ENCODE measurements at places on chromosomes 5 and 9.

DNA sequence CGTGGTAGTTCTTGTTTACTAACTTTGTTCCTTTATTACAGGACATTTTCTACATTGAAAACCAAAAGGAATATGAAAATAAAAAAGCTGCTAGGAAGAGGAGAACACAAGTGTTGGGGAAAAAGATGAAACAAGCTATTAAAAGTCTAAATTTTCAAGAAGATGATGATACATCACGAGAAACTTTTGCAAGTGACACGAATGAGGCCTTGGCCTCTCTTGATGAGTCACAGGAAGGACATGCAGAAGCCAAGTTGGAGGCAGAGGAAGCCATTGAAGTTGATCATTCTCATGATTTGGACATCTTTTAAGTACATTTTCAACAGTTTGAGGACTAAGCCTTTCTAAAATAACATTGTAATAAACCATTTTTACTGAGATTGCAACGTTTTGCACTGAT lies 23.8 kb downstream of the PHAX start:
- DNase-seq, result no peak

GRCh38 chr9:112699230-112699629 lies 18.7 kb downstream of the INIP start:
- no peak for DNase-seq

DNA sequence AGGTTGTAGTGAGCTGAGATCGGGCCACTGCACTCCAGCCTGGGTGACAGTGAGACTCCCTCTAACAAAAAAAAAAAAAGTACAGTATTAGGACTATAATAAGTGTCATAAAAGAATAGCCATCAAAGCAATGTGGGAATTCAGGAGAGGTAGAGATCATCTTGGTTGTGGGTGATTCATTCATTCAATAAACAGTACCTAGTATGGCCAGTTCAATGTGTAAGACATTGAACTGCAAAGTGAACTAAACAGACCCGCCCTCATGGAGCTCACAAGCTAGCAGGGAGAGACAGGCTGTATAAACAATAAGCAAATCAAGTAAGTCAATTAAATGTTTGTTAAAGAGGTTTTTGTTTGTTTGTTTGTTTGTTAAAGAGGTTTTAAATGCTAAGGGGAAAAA lies 146.1 kb upstream of the RANBP3L start:
- DNase-seq, result no peak

DNA sequence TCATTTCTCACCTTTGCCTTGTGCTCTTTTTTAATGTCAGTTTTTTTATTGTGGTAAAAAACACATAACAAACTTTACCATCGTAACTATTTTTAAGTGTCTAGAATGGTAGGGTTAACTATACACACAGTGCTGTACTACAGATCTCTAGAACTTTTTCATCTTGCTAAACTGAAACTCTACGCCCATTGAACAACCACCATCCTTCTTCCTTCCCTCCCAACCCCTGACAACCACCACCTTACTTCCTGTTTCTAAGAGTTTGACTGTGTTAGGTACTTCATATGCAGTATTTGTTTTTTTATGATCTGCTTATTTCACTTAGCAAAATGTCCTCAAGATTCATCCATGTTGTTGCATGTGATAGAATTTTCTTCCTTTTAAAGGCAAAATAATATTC lies 54.9 kb downstream of the PSAT1 start:
- no peak for DNase-seq

DNA sequence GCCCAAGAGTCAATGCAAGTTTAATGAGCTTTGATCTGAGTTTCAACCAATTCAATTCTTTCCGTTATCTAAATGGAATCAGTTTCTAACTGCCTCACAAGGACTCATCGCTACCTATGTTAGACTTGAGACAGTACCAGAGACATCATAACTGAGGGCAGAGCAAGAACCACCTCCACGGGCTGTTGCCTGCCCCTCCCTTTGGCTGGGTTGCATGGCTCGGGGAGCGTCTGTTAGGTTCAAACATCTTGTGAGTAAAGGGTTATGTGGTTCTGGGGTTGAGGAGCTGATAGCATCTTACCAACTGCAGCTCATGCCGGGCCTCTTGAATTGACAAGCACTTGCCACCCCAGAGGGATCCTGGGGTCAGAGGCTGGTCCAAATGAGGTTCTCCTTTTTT lies 457.9 kb downstream of the ENC1 start:
- DNase-seq, result no peak

GRCh38 chr9:112921549-112921948 lies 30.9 kb upstream of the SLC46A2 start:
- no peak for DNase-seq

DNA sequence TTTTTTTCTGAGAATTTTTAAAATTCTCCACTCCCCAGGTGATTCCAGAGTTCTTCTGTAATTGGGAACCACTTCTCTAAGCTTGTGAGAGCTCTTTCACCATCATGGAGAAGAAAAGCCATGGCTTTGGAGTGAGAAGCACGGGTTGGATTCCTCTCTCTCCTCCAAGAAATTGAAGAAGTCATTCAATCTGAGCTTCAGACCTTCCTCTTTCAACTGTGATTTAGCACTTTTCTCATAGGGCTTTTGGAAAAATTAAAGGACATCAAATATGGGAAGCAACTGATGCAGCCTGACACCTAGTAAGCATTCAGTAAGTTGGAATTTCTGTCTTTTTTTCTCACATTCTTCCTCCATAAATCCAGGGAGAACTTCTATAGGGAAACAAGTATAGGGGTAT lies 580.4 kb upstream of the KLF4 start:
- no peak for DNase-seq

GRCh38 chr5:38953426-38954012 lies 107.7 kb downstream of the OSMR start:
- DNase-seq, result no peak

- no peak for DNase-seq
These were observed 53.8 kb downstream of the ARRDC3 start for GRCh38 chr5:91329283-91329682.

DNA sequence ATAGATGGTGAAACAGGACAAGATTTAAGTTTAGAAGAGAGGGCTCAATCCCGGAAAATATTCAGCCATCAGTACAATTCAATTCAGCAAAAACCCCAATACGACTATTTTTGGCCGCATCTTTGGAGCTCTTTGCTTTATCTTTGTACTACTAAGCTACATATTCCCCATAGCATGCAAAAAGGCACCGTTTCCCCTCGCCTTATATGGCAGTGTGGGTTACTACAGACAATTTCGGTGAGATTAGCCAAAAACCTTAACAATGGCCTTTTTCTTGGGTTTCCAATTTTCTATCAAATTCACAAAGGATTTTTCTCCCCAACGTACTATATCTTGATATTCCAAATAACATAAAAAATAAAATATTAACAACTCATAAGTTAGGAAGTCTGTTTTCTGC lies 382.6 kb downstream of the BNC2 start:
- DNase-seq, result no peak

DNA sequence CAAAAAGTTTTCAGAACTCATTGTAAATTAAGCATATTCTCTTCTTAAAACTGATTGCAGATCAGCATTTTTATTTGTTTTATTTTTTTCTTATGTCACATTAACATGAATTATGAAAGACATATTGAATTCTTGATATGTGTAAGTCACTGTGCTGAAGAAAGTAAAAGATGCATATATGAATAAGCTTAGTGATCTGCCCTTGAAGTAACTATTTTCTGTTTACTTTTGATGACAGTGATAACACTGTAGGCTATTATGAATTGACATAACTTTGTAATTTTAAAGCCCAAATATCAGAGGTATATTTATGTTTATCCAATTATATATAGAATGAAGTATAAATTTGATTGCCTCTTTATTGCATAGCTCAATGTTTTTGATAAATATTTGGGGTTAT lies 8.8 kb downstream of the PRR16 start:
- DNase-seq, result no peak

DNA sequence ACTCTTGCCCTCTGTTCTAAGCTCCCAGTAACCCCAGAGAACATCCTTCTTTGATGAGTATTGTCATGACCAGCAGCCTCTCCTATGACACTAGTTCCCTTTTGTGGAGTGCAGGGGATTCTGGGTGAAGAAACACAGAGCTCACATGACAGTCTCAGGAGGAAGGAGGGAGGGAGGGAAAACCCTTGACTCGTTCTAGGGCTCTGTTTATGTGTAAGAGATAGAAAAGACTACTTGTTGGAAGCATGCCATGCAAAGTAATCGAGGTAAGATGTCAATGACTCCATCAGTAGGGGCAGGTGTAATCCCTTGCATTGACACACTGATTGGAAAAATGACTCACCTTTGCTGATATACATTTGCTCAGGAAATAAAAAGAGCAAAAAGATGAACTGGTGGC lies 190.2 kb upstream of the ELL2 start:
- DNase-seq, result no peak

DNA sequence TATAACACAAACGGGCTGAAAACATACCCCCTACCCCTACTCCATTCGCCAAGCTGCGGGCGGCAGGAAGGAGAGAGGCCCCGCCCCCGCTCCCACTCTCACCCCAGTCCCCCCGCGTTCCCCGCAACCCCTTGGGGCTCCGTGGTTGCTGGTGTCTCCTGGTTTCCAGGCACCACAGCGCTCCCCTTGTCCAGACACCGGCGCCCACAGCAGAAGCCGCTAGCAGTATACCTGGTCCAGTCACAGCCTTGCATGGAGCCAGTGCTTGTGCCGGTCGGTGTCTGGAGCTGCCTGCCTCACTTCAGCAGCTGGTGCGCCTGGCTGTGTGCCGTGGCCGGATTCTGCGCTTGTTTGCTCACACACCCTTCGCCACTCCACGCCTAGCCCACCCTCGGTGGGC lies 240.5 kb upstream of the DAB2 start:
- DNase-seq, result no peak

DNA sequence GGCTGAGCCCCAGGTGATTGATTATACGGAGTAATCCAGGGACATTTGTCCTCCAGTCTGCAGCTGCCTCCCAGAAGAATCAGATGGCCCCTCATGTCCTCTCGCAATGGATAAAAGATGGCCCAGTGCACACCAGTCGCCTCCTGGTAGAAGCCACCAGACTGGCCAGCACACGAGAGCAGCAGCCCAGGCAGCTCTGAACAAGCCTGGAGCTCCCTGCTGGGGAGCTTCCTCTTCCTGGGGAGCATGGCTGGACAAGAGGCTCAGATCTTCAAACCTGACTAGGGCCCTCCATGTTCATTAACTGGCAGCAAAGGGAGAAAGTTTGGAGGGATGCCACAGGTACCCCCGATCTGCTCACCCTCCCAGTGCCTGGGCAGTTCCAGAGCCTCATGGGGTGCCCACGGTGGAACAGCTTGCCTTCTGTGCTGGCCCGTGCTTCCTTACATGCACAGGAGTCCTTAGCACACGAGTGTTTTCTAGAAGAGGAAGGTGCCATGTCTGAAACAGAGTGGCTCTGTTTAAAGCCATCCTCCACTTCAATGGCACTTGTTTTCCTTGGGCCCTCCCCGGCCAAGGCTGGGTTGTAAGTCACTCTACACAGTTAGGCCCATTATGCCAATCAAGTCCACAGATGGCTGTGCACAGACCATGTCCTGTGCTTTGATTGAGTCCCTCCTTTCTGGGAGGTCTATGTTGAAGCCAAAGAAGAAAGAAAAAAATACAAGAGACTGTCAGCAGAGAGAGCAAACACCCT lies 75.6 kb downstream of the PRRT1B start:
- no peak for DNase-seq

DNA sequence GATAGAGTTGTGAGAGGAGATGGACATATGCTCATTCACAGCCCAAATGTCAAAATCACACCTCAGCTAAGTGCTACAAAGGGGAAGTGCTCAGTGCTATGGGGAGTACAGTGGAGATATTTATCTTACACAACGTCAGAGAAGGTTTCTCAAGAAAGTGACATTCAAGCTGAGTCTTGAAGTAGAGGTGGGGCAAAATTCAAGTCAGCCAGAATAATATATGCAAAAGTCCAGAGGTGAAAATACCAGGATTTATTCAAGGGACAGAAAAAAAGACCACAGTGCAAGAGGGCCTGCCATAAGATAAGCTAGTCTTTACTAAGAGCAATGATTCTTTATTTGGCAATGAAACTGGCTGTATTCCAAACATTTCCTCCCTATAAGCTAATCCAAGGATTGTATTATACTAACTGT lies 327.8 kb upstream of the PIK3R1 start:
- DNase-seq, result no peak

GRCh38 chr5:59358005-59358861 lies 535.3 kb downstream of the PDE4D start:
- DNase-seq, result no peak

DNA sequence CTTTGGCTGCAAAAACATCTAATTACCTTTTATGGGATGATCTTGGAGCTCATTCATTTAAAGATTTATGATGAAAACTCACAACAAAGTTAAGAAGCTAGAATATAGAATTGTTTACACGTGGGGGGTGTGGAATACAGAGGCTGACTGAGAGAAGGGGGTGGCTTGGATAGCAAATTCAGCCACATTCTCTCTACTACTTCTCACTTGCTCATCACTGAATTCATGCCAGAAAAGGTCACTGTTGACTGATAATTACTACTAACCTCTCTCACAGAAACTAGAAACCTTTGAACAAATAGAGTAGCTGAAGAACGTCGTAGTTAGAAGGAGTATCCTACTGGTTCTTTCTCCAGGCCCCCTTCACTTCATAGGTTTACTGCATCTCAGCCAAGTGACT lies 808.2 kb downstream of the BRINP1 start:
- no peak for DNase-seq

GRCh38 chr9:101737705-101738565 lies 512 bp downstream of the GRIN3A start:
- DNase-seq, result no peak

GRCh38 chr5:84281383-84281782 lies 103.3 kb downstream of the EDIL3 start:
- DNase-seq, result no peak

DNA sequence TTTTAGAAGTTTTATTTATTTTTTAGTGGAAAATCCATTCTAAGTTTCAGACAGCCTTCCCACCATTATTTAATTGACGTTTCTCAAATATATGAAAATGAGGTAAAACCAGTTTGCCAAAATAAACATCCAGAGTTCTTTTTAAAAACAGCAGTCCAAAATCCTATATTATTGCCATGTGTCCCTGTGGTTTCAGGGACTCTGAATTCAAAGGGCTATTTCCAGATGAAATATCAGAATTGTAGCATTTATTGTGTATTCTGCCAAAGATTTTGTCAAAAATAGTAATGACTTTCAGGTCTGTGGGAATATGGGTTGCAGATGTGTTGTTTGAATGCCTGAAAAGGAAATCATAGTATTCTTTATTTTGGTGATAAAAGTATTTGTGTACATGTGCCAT lies 41.6 kb downstream of the XRCC4 start:
- DNase-seq, result no peak

DNA sequence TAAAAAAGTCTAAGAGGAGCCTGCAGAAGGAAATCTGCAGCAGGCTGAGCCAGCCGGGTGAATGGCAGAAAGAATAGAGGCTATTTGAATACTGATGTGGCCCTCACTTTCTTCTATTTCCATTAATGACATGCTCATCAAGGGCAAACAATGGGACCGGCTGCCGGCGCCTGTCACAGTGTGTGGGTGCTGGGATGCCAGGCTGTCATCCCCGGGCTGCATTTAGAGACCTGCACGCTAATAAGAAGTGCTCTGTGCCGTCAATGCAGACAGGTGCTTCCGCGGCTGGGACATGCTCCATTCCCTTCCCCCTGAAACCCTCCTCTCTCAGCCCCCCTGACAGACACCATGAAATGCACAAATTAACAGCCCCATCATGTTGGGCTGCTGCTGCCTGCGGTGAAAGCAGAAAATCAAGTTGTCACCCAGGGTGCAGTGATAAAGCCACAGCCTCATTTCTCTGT lies 217.7 kb upstream of the TBCA start:
- no peak for DNase-seq

- DNase-seq, result no peak
These were observed 97.3 kb downstream of the PRRT1B start for GRCh38 chr9:131642496-131643083.

- no peak for DNase-seq
These were observed 13.9 kb upstream of the BRD3OS start for GRCh38 chr9:134011401-134011800.

All from coronary artery (tissue), 2 donors.